Activated T-helper 1 cell treated with Interleukin-2 at 50 U/mL for 16 hours (primary cell): ENCODE measurements at places on chromosomes 2 and 18.

GRCh38 chr2:119659601-119660342 lies 19.2 kb upstream of the TMEM177 start:
- no peak for DNase-seq

GRCh38 chr18:44987371-44987770 lies 306.7 kb downstream of the SETBP1 start:
- no peak for DNase-seq

DNA sequence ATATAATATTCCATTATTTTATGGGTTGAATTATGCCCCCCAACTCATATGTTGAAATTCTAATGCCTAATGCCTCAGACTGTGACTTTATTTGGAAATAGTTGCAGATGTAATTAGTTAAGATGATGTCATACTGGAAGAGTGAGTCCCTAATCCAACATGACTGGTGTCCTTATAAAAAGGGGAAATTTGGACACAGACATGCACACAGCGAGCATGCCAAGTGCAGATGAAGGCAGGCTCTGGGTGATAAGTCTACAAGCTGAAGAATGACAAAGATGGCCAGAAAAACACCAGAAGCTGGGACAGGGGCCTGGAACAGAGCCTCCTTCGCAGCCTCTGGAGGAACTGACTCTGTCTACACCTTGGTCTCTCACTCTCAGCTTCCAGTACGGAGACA lies 10.0 kb upstream of the ASAP2 start:
- no peak for DNase-seq

GRCh38 chr2:191462370-191462769 lies 215.6 kb upstream of the NABP1 start:
- no peak for DNase-seq

GRCh38 chr2:225173909-225174308 lies 131.6 kb upstream of the DOCK10 start:
- no peak for DNase-seq

DNA sequence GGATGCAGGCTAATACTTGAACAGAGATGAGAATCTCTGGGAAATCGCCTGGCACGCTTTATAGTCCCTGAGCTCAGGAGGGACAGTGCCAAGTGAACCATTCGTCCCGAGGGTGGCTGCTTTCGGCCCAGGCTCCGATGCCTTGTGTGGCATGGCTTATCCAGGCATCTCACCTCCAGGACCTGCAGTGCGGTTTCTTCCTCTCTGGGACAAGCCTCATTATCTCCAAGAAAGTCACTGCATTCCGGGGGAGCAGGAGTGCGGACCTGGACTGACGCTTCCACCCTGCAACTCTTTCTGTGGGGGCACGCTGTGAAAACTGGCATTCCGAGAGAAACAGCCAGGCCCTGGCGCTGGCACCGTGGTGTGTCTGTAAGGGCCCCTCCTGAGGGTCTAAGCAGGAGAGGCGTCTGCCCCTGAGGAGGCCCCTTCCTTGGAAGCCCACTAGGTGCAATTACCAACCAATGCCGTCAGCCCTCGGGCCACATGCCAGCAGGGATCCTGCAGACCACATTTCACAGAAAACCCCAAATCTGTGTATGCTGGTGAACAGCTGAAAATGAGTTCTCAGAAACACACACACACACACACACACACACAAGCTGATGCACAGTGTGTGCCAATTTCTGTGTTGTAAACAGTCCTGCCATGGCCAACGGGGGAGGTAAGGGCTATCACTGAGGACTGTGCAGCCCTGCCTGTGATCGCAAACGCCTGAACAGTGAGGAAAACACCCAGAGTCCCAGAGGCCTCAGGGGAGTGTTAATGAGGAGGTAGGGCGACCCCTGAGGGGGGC lies 351.9 kb upstream of the SALL3 start:
- no peak for DNase-seq

GRCh38 chr18:3084206-3084605 lies 71.3 kb upstream of the LPIN2 start:
- DNase-seq, result no peak

- no peak for DNase-seq
Measured at GRCh38 chr2:80058562-80058961, 246.0 kb downstream of the LRRTM1 start.

DNA sequence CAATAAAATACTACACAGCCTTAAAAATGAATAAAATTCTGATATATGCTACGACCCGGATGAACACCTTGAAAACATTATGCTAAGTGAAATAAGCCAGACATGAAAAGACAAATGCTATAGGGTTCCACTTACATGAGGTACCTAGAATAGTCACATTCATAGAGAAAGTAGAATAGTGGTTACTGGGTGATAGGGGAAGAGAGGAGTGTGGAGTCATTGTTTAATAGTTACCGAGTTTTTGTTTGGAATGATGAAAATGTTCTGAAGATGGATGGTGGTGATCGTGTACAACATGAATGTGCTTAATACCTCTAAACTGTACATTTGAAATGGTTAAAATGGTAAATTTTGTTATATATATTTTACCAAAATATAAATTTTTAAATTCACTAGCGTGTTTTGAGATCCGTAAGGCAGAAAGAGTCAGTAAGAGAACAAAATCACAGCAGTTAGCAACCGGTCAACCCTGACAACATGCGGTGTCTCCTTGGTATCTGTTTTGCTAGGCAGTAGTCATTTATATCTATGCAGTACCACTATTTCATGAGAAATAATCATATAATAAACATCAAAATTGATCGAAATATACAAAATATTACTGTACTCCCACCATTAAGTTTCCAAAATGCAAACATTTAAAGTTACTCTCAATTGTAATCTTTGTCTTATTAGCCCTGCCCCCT lies 11.1 kb downstream of the SCN9A start:
- DNase-seq, result no peak

GRCh38 chr2:237075749-237076599 lies 9.7 kb upstream of the COPS8 start:
- no peak for DNase-seq

- no peak for DNase-seq
Measured at GRCh38 chr2:223148516-223148915, 96.5 kb downstream of the KCNE4 start.

GRCh38 chr2:111665011-111665410 lies 219.0 kb downstream of the ANAPC1 start:
- no peak for DNase-seq

- DNase-seq, result no peak
Measured at GRCh38 chr2:91748902-91749301, 3057.4 kb downstream of the RPIA start.

DNA sequence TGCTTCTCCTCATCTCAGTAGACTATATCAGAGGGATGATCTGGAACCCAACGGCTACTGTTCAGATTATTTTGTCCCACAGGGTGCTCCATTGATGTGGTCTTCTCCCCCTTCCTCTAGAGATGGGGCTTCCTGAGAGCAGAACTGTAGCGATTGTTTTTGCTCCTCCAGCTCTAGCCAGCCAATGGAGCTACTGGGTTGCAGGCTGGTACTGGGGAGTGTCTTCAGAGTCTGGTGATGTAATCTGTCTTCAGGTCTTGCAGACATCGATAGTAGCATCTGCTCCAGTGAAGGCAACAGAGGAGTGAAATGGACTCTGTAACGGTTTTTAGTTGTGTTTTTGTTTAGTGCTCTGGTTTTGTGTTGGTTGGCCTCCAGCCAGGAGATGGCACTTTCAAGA lies 621.9 kb downstream of the RNF144A start:
- no peak for DNase-seq

- DNase-seq, result no peak
Measured at GRCh38 chr2:173252581-173252980, 102.1 kb upstream of the CDCA7 start.

- DNase-seq, result no peak
Measured at GRCh38 chr2:241842620-241843211, 16.0 kb downstream of the PDCD1 start.

- no peak for DNase-seq
Measured at GRCh38 chr2:227536445-227536844, 62.2 kb upstream of the SCYGR2 start.

- DNase-seq, result no peak
Measured at GRCh38 chr2:220077488-220077887, 450.1 kb downstream of the SLC4A3 start.

DNA sequence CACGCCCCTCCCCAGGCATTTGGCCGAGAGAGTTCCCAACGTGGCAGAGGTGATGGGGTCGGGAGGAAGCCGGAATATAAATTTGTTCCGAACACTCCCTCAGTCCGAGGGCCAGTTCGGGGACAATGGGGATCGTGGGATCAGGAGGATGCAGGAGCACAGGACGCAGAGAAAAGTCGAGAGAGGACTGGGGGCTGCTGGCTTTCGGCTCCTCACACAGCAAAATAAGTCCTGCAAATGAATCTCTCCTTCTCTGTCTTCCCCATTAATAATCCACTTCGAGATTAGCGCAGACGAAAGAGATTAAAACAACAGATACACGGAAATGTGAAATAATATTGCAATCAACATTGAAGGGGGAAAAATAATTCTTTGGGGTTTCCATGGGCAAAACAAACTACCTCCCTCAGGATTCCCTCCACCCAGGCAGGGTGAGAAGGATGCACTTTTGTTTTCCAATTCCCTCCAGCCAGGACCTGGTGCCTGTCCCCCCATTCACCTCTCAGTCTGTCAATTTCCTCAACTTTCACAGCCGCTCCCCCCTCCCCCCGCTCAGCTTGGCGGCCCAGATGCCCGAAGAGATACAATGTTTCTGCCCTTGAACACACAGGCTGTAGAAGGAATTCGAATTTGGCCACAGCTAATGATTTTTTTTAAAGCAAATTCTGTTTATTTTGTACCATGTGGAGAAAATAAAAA lies 3.1 kb upstream of the ZEB2 start:
- no peak for DNase-seq

- DNase-seq, result no peak
Measured at GRCh38 chr2:21415234-21415633, 291.5 kb downstream of the TDRD15 start.

DNA sequence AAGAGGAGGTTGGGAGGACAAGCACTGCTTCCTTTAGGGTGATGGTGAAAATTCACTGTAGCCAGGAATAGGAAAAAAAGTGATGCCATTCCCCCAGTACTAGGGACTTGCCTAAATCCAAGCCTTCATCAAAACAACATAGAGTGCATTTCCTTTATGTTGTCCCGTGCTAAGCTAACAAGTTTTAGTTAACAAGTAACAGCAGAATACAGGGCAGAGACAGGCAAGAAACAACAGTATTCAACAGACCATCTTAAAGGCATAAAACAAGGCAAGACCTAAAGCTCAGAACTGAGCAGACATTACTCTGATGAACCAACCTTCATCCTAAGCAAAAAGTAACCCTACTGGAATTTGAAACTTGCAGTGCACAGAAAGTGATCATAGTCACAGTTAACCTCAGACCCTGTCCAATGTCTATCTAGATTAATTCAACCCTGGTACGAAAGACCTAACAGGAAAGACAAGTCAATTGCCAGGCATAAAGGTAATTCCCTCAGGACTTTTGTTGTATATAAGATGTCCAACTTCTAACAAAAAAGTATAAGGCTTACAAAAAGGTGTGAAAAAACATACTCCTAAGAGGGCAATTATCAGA lies 34.4 kb upstream of the GALNT1 start:
- no peak for DNase-seq

GRCh38 chr2:112020561-112020960 lies 34.5 kb upstream of the TMEM87B start:
- DNase-seq, result no peak

- no peak for DNase-seq
Measured at GRCh38 chr2:162333968-162334367, 10.0 kb upstream of the GCA start.

- DNase-seq, result no peak
Measured at GRCh38 chr2:235693279-235693678, 199.4 kb downstream of the AGAP1 start.

DNA sequence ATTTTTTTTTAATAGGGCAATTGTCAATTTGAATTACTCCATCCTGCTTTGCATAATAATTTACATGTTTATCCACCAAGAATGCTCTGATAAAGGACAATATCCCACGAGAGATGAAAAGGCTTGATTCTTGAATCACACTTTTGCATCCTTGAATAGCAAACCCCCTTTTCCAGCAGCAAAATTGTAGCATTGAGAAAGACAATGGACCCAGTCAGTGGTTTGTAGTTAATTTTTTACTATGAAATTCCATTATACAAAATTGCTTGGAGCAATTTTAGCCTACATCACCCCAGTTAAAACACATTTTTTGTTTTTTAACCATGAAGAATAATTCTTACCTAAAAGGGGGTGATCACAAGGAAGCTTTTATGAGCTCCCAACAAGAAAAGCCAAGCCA lies 255.1 kb downstream of the RND3 start:
- no peak for DNase-seq

- DNase-seq, result no peak
Measured at GRCh38 chr2:238790833-238791230, 57.1 kb upstream of the TWIST2 start.

GRCh38 chr2:12096788-12097449 lies 350.5 kb downstream of the LPIN1 start:
- no peak for DNase-seq

- DNase-seq, result no peak
Measured at GRCh38 chr2:48015421-48015820, 109.1 kb upstream of the FBXO11 start.
